ENCODE measurements at places on chromosomes 12 and 14.

GRCh38 chr12:8698132-8698851 is 501 bp downstream of the RIMKLB start:
- DNase-seq: no peak

GRCh38 chr12:121524196-121524916 is 56.5 kb downstream of the KDM2B start:
- DNase-seq: no peak

- DNase-seq: no peak
Observed at GRCh38 chr14:51962711-51963110, 26.6 kb upstream of the RTRAF start.

- DNase-seq: no peak
Observed at GRCh38 chr12:115801871-115802270, 475.6 kb downstream of the MED13L start.

DNA sequence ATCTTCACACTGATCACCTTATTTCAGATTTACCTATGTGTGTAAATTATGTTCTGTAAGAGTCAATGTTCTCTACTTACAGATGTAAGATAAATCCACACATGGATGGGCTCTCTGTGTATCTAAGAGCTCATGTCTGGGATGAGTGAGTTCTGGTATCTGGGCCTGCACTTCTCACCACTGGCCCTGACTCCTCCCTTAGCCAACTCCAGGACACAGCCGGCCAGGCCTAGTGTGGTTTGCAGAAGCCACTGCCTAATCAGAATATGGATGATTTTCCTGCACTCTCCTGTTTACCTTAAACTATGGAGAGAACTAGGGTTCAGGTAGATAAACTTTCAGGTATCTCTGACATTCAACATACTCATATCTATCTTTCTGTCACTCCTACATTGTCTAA is 1284.8 kb downstream of the TMEM121 start:
- no peak for DNase-seq

- no peak for DNase-seq
Observed at GRCh38 chr14:97277711-97278110, 480.5 kb downstream of the VRK1 start.
